D341Med (cell line): ENCODE measurements at places on chromosomes 11 and 22.

DNA sequence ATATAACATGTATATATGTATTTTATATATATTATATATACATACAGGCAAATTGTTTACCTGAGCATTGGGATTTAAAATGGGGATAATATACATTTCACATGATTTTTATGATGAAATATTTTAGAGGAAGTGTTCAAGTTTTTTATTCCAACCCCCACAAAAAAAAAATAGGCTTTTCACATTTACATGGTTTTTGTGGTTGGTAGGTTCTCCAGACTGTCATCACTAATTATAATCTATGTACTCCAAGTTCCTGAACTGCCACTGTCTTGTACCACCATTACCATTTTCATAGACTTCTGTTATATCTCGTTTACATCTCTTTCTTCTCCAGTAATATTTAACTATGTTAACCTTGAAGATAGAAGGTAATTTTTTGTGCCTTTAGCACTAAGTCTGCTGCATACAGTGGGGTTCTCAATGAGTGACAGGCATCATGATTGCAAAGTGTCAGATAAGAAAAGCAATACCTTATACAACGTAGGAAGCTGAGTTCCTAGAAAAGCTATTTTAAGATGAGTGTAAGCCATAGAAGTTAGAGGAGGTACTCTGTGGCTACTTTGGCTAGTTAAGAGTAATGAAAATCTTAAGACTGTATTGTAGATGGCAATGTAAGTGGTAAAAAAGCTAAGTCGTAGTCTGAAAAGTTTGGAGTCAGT is 5.2 kb downstream of the TMEM126A start:
- DNase-seq: no peak

- no peak for DNase-seq
Measured at GRCh38 chr11:103939694-103940093, 96.7 kb upstream of the DDI1 start.

GRCh38 chr11:111635706-111636045 is 33.4 kb downstream of the SIK2 start:
- DNase-seq: no peak

DNA sequence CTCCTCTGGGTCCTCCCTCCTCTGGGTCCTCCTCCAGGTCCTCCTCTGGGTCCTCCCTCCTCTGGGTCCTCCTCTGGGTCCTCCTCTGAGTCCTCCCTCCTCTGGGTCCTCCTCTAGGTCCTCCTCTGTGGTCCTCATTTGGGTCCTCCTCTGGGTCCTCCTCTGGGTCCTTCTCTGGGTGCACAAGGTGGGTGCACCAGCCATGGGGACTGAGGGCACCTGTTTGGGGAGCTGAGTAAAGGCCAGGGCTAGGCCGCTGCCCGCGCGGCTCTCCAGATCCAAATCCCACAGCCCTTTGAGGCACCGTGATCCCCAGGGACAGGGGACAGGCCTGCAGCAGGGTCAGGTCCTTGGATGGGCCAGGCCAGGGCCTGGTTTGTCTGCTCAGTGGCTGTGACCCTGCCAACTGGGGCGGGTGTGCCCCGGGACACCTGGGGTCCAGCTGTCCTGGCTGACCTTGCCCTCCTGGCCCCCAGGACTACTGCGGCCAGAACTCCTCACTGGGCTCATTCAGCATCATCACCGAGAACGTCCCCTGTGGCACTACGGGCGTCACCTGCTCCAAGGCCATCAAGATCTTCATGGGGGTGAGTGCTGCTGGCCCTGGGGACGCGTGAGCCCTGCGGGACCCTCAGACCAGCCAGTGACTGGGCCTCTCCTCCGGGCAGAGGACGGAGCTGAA is 12.7 kb downstream of the MUC2 start:
- no peak for DNase-seq

- DNase-seq: no peak
Measured at GRCh38 chr11:96221244-96222070, 121.5 kb downstream of the MAML2 start.

GRCh38 chr11:70900540-70900939 is 351.8 kb downstream of the SHANK2 start:
- DNase-seq: no peak

GRCh38 chr11:27158456-27159334 is 118.1 kb downstream of the BBOX1 start:
- peak; percentile 71 for DNase-seq

DNA sequence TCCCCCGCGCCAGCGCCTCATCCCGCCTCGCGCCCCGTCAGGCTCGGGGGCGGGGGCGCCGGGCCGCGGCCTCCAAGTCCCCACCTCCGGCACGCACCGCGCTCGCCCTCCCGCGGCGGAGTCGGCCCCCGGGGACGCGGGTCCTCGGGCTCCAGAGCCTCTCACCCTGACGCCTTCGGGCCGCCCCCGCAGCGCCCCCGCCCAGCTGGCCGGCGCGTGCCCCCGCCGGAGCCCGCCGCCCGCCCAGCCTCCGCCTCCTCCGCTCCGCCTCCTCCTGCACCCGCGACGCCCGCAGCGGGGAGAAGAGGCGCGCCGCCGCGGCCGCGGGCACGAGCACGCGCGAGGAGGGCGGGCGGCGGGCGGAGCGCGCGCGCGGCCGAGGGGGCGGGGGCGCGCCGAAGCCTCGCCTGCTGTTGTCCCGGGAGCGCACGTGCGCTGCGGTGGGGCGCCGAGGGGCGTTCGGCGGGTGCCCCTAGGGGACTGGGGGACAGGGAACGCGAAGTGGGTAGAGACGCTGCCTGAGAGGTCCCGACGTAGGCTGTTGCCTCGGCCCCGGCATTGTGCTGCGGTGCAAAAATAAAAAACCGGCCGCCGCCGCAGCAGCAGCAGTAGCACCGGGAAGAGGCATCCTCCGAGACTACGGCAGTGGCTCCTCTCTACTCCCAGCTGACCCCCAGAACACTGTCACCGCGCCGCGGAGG is 87.4 kb upstream of the ARHGAP32 start:
- DNase-seq: peak; percentile 97

DNA sequence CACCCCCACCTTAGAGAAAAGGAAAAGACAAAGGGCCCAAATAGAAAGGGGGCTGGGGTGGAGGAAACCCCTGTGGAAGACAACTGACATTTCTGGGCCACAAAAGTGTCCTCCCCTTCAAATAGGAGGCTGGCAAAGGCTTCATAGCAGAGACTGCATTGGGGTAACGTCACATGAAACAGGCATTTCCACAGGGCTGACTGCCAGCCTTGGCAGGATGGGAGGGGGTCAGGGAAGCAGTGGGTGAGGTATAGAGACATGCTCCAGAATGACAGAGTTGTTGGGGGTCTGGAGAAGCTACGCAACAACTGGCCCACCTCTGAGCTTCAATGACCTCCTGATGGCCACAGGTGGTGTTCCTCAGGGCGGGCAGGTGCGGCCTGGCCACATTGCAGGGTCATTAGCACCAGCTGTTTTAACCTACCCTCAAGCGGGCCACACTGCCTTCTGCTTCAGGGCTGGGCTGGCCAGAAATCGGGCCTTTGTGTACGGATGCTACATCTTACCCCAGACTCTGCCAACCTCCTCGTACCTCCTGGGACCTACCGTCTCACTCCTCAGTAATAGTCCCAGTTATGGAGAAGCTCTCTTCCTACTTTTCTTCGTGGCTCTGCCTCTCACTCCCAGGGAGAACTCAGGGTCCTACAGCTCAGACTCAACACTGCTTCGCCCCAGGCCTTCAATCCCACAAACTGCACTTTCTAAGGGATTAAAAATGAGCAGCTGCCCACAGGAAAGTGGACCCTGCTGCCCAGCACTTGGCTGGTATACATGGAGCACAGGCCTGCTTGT is 160.0 kb upstream of the NCAM1 start:
- DNase-seq: no peak

GRCh38 chr22:40728731-40729189 is 49.5 kb downstream of the MCHR1 start:
- DNase-seq: no peak

DNA sequence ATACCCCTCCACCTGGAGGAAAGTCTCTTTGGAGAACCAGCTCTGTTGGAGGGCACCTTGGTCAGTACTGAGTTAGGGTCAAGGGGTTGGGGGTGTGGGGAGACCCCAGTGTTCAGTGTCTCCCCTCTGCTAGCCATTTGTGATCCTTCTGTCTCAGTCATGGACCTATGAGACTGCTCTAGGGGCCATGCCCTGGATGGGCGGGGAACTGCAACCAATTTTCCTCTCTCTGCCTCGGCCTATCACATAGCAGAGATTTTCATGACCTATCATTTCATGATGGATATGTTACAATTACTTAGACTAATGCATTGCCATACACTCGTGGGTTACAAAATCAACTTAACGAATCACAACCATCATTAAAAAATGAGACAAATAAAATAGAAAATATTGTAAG is 7.4 kb downstream of the OTOG start:
- no peak for DNase-seq

DNA sequence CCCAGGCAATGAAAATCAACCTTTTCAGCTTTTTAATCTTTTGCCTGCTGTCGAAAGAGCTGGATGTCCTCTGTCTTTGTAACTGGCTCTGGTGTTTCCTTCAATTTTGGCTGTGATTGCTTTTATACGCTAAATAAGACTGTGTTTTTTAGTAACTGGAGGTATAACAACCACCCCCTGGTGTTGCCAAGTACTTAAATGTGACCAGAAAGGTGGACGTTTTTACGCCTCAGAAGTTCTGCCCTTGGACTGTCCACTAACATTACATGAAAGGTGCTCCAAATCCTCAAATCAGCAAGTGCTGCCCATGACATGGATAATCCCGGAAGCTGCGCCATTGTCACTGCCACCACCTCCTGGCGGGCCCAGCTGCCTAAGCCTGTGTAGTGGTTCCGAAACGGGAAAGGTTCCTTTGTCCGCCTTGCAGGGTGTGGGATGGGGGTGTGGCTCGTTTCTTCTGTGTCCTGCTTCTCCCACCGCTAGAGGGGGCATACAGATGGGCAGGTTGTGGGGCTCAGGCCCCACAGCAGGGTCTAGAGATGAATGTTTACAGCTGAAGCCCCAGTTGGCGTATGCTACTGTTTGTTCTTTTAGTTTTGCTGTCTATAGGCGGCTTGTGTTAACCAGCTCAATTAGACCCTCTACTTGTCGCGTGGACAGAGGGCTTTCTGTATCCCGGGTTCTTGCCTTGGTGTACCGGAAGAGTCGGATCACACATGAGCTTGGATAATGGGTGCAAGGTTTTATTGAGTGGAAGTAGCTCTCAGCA is 82.2 kb upstream of the SEPTIN5 start:
- peak; percentile 67 for DNase-seq

GRCh38 chr22:31567702-31568101 is 71.4 kb downstream of the SFI1 start:
- no peak for DNase-seq

GRCh38 chr22:46607483-46608114 is 12.6 kb upstream of the GRAMD4 start:
- DNase-seq: no peak

GRCh38 chr11:100830274-100830673 is 143.2 kb downstream of the ARHGAP42 start:
- no peak for DNase-seq

DNA sequence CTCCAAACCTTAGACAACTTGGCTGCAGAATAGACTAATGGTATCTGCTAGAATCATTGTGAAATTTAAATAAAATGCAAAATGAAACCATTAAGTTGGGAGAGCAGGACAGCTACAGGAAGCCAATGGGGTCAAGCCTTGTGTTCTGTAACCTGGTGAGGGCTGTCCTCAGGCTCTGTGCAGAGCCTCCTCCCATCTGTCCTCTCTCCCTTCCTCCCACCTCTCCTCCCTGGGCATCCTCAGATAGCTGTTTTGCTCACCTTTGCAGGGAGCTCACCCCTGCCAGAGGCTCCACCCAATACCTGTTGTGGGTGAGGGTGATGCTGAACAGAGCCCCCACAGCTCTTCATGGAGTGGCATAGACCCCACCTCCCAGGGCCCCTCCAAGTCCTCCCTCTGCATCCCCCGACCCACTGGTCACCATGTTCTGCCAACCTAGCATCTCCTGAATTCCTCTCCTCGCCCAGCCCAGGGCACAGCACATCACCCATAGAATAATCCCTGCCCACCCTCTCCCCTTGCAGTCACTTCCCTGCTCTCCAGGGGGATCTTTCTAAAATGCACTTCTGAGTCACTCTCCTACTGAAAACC is 100.3 kb downstream of the PDE2A start:
- DNase-seq: no peak

DNA sequence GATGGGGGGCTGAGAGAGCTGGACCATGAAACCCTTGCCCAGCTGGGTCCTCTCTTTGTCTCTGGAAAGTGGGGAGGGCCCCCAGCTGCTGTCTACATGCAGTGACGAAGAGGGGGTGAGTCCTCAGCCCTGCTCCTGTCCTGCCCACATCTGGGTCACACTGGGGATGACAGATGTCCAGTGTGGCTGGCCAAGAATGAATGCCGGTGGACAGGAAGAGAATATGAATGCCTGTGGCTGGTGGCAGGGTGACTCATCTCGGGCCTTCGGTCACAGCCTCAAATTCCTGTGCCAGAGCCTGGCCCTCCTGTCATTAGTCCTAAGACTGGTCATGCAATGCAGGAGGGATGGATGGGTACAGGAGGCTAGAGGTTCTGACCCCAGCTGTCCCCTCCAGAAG is 2.2 kb upstream of the PNPLA3 start:
- no peak for DNase-seq

GRCh38 chr11:8715501-8715900 is 32.9 kb downstream of the RPL27A start:
- DNase-seq: no peak

DNA sequence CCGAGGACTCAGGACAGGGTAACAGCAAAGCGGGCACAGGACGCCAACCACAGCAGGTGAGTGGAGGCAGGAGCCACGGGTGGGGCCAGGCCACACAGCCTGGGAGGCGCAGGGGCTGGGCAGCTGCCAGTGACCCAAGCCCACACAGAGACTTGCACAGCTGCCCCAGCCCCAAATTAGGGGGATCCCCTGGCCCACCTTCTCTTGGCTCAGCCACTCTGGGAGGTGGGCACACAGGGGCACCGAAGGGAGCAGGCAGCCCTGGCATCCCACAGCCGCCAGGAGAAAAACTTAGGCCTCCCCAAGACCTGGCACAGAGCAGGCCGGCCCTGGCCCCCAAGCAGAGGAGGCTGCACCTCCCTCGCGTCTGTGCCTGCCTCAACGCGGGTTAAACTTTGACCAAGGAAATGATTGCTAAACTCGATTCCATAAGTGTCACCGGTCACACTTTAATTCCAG is at the start of gene SLC22A12:
Gene SLC22A12 (plus strand): TSS at position 458 of the 459 bp plus-strand sequence. CDS start 337 bp downstream, outside the sequence.
- no peak for DNase-seq

- DNase-seq: no peak
Measured at GRCh38 chr22:46057246-46058090, 80.5 kb upstream of the WNT7B start.

DNA sequence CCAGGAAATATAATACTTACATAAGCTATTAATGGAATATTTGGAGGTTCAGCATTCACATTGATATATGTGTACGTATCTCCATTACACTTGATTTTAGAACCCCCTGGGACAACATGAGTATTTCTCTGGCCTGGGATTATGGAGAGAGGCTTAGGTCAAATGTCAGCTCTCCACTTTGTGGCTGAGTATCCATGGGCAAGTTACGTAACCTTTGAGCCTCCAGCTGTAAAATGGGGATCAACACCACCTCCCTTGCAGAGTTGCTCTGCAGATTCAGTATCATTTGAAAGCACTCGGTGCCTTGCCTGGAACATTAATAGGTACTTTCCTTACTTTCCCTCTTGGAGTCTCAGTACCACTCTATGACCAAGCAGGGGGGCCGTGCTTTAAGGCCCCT is 33.2 kb downstream of the C22orf31 start:
- DNase-seq: no peak

GRCh38 chr11:111213256-111213655 is 32.3 kb upstream of the POU2AF2 start:
- DNase-seq: no peak
